Activated T-cell treated with anti-CD3 and anti-CD28 coated beads, Interleukin-2, amount 50 U/mL, for 72 hours (primary cell): ENCODE measurements at places on chromosomes 7 and 10. TPM values are rescaled to one million over a fixed set of nuclear protein-coding genes. Genes with fewer than 3 reads are reported as not detected.

GRCh38 chr10:5890452-5890915, 441 bp downstream of the FBH1 start:
- peak; percentile 41 for DNase-seq

The C10orf88 gene
- 11.8 TPM for total RNA-seq

The KCP gene
- not detected for total RNA-seq

DNA sequence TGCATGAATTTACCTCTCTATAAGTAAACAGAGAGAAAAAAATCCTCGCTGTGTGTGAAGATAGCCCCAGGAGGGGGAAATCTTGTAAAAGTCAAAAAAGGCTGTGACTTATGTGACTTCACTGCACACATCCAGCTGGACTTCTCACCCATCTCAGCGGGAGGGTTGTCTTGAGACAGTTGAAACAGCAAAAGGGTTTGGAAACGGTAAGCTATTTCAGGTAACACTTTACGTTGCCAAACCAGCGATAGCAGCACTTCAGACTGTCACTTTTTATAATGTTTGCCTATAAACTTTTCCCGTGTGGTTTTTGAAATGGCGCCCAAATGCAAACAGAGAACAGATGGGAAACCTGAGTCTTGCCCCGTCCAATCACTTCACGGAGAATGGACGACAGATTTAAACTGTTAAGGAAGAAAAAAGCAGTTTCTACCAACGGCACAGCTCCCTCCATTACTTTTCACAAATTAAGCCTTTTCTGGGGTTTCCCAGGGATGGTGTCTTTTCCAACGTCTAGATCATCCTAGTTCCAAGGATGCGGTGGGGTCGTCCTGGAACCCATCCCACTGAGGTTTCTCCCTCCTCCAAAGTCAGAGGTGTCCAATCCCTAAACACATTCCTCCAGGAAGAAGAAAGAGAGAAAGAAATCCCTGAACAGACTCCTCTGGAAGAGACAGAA, 25.2 kb downstream of the FGFR2 start:
- DNase-seq, result no peak

DNA sequence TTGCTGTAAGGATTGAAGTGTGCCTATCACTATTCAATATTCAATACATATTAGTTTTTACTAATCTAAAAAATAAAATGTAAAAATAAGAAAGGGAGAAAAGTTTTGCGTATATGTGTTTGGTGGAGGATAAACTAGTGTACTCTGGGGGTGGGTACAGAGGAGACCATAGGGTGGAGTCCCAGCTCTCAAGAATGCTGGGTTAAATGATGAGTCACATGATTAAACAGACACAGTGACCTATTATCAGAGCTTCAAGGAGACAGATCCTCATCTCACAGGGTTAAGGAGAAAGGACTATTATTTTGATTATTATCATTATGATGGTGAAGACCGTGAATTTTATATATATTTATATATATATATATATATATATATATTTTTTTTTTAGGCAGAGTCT, 77.5 kb downstream of the AFAP1L2 start:
- DNase-seq, result no peak

The ITPRID1 gene
- total RNA-seq, result not detected

- no peak for DNase-seq
Measured at GRCh38 chr7:23075571-23075970, 30.0 kb upstream of the KLHL7 start.

- no peak for DNase-seq
Measured at GRCh38 chr7:92848851-92849250, 12.5 kb upstream of the CDK6 start.

The MBL2 gene
- not detected for total RNA-seq

DNA sequence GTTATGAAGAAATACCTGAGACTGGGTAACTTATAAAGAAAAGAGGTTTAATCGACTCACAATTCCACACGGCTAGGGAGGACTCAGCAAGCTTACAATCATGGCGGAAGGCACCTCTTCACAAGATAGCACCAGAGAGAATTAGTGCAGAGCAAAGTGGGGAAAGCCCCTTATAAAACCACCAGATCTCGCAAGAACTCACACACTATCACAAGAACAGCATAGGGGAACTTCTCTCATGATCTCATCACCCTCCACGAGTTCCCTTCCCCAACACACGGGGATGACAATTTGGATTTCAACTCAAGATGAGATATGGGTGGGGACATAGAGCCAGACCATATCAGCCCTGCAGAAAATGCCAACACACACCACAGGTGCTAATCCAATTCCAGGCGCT, 218.7 kb downstream of the PARD3 start:
- DNase-seq, result no peak

The PON1 gene
- not detected for total RNA-seq

GRCh38 chr7:90455163-90456030, 14.0 kb upstream of the PTTG1IP2 start:
- peak; percentile 16 for DNase-seq

GRCh38 chr7:130189343-130189742, 15.9 kb downstream of the TMEM209 start:
- no peak for DNase-seq

The CYP2W1 gene
- total RNA-seq, result not detected

The ZCCHC24 gene
- total RNA-seq, result 1.1 TPM

The SMARCD3 gene
- total RNA-seq, result 8.2 TPM

The SUN3 gene
- total RNA-seq, result not detected

DNA sequence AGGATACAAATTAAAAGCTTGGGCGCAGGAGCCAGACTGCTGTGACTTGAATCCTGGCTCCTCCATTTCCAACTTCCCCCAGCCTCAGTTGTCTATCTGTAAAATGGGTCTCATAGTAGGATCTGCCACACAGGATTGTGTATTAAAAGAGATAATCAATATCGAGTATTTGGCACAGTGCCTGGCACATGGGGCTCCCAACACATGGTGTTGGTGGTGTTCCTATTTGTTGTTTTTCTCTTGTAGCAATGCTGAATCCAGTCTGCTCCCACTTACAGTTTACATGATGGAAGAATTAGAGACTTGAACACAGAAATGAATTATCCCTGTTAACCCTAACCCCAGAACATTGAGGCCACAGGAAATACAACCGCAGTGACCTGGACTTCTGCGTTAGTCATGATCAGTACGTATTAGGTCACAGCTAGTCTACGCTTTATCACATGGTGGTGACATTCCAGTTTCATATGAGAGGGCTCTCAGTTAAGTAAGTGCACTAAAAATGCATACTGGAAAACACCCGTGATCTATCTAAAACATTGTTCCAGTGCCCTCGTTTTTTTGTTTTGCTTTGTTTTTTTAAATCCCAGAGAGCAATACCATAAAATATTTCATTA, 169.5 kb upstream of the KLF14 start:
- DNase-seq, result no peak

The SPDYE2 gene
- not detected for total RNA-seq

GRCh38 chr10:24552346-24553016, 171.2 kb downstream of the ARHGAP21 start:
- DNase-seq, result no peak

The NACAD gene
- total RNA-seq, result 0.76 TPM

The GIMAP7 gene
- 45.1 TPM for total RNA-seq

GRCh38 chr7:5406957-5407945, 16.4 kb downstream of the TNRC18 start:
- DNase-seq, result no peak

GRCh38 chr7:115676080-115676479, 354.5 kb downstream of the TFEC start:
- no peak for DNase-seq

DNA sequence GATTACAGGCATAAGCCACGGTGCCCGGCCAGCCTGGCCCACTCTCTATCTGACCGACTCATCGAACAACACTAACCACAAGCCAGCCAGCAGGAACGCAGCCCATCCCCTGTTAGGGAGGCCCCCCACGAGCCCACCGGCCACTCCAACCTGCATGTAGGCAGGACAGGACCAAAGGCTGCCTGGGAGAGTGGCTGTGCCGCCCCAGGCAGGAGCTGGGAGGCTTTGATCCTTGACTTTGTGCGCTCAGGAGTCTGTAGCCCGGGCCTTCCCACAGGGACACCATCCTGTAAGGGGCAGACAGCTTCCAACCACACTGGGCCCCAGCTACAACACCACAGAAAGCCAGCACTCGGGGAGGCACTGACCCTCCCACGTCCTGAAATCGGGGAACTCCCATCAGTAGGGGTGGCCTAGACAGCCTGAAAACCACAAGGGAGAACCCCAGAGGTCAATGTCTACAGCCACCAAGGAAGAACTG, 29.4 kb downstream of the GRID1 start:
- no peak for DNase-seq

DNA sequence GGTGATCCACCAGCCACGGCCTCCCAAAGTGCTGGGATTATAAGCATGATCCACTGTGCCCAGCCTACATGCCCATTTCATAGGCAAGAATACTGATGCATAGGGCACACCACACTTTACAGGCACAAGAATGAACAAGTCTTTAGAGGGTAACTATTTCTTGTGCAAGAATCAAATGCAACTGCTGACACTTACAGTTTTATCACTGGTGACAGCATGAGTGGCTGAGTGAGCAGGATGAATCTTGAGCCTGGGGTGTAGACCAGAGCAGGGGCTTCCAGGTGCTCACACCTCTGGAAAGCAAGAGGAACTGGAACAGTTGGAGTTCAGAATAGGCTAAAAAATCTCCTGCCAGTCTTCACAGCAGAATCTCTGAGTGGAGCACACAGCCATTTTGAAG, 287.5 kb downstream of the KCNMA1 start:
- DNase-seq, result no peak

The COL26A1 gene
- 0.22 TPM for total RNA-seq

The LIPF gene
- not detected for total RNA-seq

- peak; percentile 17 for DNase-seq
Measured at GRCh38 chr7:5231811-5232484, 41.9 kb downstream of the WIPI2 start.

DNA sequence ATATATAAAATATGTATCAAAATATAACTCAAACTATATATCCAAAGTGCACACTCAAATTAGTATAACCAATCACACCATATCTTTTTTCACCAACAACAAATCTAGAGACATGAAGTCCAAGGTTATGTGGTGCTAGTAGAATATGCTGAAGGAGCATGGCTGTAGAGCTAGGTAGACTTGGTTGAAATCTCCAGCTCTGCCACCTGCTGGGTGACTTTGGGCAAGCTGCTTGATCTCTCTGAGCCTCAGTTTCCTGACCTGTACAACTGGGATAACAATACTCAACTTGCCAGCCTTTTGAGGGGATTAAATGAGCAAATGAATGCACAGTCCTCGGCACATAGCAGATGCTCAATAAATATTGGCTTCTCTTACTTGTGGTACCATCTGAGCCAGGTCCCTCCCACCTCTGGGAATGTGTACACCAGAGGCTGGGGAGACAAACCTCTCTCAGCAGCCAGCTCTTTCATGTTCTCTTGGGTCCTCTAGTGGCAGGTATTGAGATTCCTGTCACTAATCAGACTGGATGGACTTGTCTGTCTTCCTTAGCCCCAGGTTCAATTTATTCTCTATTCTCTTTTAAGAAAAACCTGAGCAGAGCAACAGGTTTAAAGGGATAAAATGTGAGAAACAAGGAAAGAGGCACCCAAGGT, 94.3 kb upstream of the PDE1C start:
- no peak for DNase-seq

- no peak for DNase-seq
Measured at GRCh38 chr10:70592746-70593512, 9.6 kb downstream of the PRF1 start.

GRCh38 chr10:13953371-13953770, 366.6 kb downstream of the PRPF18 start:
- DNase-seq, result no peak

The STOX1 gene
- total RNA-seq, result 0.41 TPM

DNA sequence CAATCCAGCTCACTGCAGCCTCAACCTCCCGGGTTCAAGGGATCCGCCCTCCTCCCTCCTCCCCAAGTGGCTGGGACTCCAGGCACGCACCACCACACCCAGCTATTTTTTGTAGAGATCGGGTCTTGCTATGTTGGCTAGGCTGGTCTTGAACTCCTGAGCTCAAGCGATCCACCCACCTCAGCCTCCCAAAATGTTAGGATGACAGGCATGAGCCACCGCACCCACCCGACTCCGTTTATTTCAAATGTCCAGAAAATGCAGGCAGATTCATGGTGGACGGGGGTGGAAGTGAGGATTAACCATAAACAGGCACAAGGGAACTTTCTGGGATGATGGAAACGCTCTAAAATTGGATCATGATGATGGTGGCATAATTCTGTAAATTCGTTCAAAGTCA, 84.5 kb upstream of the DNAAF5 start:
- no peak for DNase-seq

DNA sequence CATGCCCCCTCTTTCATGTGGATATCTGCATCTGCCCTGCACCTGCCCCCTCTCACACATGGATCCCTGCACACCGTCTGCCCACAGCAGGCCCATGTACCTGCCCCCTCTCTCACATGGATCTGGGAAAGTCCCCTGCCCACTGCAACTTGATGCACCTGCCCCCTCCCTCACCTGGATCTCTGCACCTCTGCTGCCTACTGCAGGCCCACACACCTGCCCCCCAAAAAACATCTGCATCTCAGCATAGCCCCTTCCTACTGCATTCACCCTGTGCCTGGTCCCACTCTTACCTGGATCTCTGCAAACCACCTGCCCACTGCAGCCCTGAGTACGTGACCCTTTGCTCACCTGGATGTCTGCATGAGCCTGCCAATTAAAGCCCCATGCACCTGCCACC, 479.8 kb downstream of the PTPRN2 start:
- DNase-seq, result no peak

DNA sequence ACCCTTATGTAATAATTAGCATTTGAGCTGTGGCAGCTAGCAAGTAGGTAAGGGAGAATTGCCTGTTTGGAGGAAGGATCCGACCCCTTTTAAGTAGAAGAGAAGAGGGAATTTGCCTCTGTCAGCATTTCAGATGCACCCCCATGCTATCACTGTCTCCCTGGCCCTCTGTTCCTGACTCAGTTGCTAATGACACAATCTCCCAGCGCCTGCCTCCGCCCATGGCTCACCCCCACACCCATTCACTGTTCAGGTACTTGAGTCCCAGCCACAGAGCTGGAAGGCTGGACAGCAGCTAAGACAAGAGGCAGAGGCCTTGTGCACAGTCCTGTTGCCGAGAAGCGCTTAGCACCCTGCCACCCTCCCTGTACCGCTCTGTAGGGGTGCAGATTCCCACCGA, 512.3 kb upstream of the GALNT17 start:
- no peak for DNase-seq

DNA sequence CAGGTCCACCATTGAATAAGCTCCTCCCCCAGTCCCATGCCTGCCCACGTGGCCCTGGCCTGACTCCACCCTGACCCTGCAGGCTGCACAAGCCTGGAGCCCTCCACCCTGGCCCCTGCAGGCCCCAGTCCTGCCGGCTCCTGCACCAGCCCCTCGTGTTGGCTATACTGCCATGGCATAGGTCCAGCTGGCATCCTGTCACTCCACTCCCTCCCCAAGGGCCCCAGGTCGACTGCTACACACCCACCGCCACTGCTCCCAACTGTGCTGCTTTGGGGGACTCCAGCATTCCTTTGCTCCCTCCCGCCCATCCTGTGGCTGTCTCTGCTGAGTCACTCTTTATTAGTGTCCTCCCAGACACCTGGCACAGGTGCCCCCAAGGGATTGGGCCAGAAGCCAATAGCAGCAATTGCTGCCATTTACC, 32.4 kb upstream of the HSPA12A start:
- DNase-seq, result no peak

- no peak for DNase-seq
Measured at GRCh38 chr7:55413442-55413841, 48.3 kb downstream of the LANCL2 start.

- no peak for DNase-seq
Measured at GRCh38 chr10:86498598-86498997, 23.0 kb downstream of the WAPL start.
